ENCODE measurements at places on chromosomes 3 and 15.

DNA sequence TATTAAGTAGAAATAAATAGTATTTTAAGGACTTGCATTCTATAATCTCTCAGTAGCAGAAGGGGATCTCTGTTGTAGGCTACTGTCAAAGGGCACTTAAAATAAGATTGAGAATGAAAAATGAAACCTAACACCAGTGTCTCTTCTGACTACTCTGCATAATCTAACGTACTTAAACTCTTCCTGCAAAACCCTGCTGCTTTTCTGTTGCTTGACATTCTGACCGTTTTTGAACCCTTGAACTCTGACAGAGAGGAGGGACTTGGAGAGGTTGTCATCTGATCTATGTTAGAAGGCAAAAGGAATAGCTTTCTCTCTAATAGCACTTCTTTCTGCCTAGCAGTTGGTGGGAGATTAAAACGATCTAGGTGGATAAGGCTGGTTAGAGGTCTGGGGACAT lies 204.6 kb downstream of the ZIC1 start:
- no peak for DNase-seq

DNA sequence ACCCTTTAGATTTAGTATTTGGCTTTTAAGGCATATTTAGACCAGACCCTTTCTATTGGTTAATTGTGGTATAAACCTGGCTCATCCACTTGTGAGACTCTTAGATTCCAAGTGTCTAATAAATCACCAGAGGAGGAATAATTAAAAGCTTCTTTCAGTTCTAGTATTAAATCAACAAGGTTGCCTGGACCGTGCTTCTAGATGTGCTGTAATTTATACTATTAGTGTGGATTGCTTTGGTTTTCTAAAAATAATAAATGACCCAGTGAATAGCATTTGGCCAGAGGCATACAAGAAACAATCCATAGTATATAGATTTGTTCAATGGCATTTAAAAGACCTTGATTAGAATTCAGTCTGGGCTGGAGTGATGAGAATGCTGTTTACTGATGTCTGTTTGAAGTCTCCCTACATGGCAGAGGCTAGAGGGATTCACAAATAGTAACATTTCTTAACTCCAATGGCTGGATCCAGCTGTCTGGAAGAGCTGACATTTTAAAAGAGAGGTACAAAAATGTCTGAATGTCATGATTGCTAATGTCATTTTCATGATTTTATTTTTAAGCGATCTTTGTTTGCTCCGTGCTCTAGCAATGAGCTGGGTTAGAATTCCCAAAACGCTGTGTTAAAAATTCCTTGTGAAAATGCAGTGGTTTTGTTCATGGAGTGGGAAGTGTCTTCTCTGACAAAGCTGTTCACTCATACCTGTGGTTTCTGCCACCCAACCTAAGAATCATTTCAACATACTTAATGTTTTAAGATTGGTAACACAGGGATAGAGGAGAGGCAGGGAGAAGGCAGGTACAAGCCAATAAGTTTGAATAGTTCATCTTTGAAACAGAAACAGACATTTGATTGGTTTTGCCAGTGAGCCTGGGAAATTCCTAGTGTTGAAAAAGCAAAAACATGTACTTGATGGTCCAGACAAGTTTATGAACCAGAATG lies 89.9 kb downstream of the RBMS3 start:
- DNase-seq = no peak

DNA sequence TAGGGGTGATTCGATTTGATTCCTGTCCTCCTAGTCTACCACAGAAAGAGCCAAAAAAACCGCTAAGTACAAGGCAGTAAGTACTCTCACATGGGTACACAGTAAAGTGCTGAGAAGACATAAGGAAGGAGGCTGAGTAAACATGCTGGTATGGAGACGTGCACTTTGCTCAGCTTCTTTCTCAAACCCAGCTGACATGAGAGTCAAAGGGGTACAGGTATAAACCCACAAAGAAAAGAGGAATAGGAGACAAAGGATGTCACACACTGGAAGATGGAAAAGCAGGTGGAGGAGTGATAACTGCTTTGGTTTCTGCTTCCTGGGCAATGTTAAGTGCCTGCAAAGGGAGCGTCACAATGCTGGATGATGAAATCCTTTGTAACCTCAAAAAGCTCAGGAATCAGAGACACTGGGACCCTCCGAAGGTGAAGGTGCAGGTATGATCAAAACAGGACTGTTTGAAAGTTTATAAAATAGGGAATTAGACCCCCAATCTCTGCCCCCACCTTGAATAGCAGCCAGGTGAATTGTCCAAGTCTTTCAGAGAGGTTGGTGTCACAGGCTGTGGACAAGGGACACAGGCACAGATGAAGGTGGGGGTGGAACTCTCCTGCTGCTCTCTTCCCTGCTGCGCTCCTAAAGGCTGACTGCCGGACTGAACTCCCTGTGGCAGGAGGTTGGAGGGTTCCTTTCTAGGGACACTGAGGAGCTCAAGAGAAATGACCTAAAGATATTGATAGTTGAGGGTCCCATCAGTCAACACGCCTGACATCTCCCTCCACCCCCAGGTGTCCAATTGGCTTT lies 101.8 kb downstream of the RAB11A start:
- DNase-seq = no peak

GRCh38 chr3:149990423-149990948 lies 19.8 kb upstream of the PFN2 start:
- no peak for DNase-seq

- no peak for DNase-seq
Measured at GRCh38 chr15:61229883-61230180, 730 bp upstream of the RORA start.

- no peak for DNase-seq
Measured at GRCh38 chr3:43181202-43181821, 75.4 kb upstream of the POMGNT2 start.

DNA sequence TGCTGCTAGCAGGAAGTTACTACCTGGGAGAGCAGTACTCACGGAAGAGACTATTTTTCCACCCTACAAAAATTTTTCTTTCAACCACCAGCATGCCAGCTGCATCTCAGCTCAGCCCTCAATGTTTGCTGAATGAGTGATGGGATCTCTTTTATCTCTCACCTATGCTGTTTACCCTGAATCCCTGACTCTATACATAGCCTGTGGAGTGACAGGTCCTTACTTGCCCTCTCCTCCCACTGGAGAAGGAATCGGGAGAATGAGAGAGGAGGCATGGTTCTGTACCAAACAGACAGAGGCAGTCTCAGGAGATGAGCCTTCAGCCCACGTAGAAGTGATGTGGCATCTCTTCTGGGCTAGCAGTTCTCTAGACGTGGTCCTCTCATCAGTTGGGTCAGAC lies 6.7 kb upstream of the DGKG start:
- no peak for DNase-seq

GRCh38 chr15:48643776-48644466 lies 1.6 kb downstream of the FBN1 start:
- no peak for DNase-seq

- DNase-seq = no peak
Measured at GRCh38 chr15:87489456-87489855, 767.1 kb downstream of the NTRK3 start.

GRCh38 chr3:122789585-122790273 lies 3.9 kb downstream of the HSPBAP1 start:
- no peak for DNase-seq

DNA sequence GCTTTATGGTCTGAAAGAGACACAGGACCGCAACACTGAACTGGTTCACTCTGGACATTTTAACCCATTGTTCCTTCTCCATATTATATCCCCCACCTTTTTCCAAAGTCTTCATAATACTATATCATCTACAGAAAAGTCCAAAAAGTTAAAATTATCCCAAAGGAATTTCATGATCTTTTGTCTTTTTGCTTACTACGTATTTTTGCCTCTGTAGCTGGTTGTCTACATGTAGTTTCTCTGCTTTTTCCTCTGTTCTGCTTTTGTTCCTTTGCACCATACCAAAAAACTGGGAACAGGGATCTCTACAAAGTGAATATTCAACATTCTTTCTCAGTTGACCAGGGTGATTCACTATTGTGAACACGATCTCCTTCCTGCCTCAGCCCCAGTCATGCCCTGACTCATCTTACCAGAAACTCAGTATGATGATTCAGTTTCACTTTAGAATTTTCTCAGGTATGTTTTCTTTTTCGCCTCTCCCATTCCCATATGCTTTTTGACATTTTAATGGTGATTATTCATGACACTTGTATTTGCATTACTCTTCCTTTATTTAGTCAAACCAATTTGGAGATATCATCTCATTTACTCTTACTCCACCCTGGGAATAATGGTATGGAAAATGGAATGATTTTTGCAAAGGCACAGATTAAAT lies 14.5 kb downstream of the EMC4 start:
- no peak for DNase-seq

GRCh38 chr3:16334909-16335308 lies 69.9 kb downstream of the OXNAD1 start:
- DNase-seq = no peak

GRCh38 chr3:177287231-177287630 lies 89.9 kb upstream of the TBL1XR1 start:
- DNase-seq = no peak

Data from stimulated activated CD8-positive, alpha-beta memory T cell treated with anti-CD3 and anti-CD28 coated beads, Interleukin-15, amount 100 ng/mL, for 1 hour (primary cell).